WTC11 (cell line): ENCODE measurements at places on chromosomes 7 and 10. TPM values are rescaled to one million over a fixed set of nuclear protein-coding genes. Genes with fewer than 3 reads are reported as not detected.

Gene ZNF727
- not detected in 3 replicates for total RNA-seq

Gene CUX1
- total RNA-seq, result 64.3 to 77.1 TPM (median 76.1 TPM) in 3 replicates

Gene ENTPD7
- total RNA-seq, result 10.2 to 11.4 TPM (median 11.2 TPM) in 3 replicates

Gene RET
- total RNA-seq, result 17.8 to 21.4 TPM (median 19.3 TPM) in 3 replicates

DNA sequence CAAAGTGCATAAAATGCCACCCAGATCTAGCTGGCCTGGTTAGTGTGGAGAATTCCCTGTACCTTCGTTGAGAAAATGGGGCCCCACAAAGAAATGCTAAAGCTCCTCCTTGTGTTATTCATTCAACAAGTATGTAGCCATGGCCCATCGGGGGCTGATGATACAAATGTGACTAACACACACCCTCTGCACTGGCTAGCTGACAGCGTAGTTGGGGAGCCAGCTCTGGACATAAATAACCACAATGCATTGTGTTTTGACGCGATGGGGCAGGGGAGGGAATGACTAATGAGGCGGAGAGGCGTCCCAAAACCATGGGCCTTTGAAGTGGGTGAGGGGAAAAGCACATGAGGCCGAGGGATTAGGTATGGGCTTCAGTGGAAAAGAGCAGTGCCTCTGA, 28.2 kb upstream of the ASL start:
- DNase-seq, result no peak
- no peak overlapping the region for H3K27ac ChIP-seq
- H3K27me3 ChIP-seq, result peaks cover 18% of the 10 kb centered on the region
- no peaks in the 10 kb centered on the region for H3K36me3 ChIP-seq
- no peak overlapping the region for H3K4me3 ChIP-seq
- H3K4me1 ChIP-seq, result peaks cover 4% of the 10 kb centered on the region

- peaks cover 23% of the 10 kb centered on the region for H3K36me3 ChIP-seq
- H3K27me3 ChIP-seq, result no peaks in the 10 kb centered on the region
- H3K27ac ChIP-seq, result no peak overlapping the region
- H3K4me1 ChIP-seq, result no peaks in the 10 kb centered on the region
Observed at GRCh38 chr10:72470666-72471065, 115.9 kb upstream of the DNAJB12 start.

- H3K27ac ChIP-seq, result no peak overlapping the region
- H3K4me1 ChIP-seq, result peaks cover 33% of the 10 kb centered on the region
- no peaks in the 10 kb centered on the region for H3K36me3 ChIP-seq
- H3K4me3 ChIP-seq, result no peak overlapping the region
- no peak for DNase-seq
Observed at GRCh38 chr10:28468707-28469483, 64.0 kb upstream of the WAC start.

DNA sequence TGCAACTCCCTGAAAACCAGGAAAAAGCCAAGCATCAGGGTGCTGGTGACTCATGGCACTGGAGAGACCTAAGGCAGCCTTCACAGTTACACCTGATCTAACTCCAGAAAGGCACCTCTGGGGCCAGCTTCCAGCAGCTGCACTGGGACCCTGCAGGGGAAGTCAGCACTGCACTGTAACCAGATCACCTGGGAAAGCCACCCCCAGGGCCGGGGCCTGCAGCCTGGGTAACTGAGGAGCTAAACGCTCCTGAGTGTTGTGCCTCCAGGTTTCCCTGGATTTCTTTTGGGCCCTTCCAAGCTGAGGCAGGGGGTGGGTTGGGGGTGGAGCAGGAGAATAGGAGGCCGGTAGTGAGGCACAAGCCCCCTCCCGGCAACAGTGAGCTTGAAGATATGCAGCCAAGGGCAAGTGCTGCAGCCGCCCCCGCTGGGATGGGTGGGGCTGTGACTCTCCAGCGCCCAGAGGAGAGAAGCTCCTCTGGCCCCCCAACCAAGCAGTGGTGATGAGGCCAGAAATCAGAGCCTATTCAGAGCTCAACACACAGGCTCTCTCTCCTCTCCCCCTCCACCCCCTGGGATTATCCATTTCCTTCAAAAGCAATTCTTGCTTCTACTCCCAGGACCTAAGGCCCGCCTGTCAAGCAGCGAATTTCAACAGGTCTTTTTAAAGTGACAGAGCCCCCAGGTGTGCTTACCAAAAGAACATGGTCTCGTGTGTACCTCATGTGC, 2.6 kb downstream of the CXCL12 start:
- H3K27me3 ChIP-seq, result peaks cover 21% of the 10 kb centered on the region
- H3K4me1 ChIP-seq, result peaks cover 69% of the 10 kb centered on the region
- DNase-seq, result peak; percentile 65
- H3K36me3 ChIP-seq, result peaks cover 36% of the 10 kb centered on the region
- peak overlapping the region; percentile 92 for H3K27ac ChIP-seq

DNA sequence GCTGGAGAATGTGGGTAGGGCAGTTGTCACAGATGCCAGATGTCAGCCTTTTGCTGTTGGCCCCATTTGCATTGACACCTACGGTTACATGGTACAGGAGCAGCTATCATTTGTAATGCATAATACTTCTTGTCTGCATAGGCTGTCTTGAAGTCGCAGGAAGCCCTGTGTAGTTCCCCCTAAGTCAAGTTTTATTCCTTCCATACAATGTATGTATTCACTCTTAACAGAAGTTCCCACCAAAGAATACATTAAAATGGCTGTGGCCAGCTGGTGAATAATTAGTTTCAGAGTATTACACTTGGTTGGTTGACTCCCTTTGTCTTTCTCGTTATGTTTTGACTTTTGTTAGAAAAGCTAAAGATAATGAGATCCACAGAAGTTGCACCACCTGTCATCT, 1169.0 kb downstream of the REEP3 start:
- DNase-seq, result no peak
- H3K4me1 ChIP-seq, result peaks cover 13% of the 10 kb centered on the region
- H3K4me3 ChIP-seq, result no peak overlapping the region
- no peak overlapping the region for H3K27ac ChIP-seq
- H3K36me3 ChIP-seq, result no peaks in the 10 kb centered on the region
